ENCODE measurements at places on chromosomes 2 and 18.

DNA sequence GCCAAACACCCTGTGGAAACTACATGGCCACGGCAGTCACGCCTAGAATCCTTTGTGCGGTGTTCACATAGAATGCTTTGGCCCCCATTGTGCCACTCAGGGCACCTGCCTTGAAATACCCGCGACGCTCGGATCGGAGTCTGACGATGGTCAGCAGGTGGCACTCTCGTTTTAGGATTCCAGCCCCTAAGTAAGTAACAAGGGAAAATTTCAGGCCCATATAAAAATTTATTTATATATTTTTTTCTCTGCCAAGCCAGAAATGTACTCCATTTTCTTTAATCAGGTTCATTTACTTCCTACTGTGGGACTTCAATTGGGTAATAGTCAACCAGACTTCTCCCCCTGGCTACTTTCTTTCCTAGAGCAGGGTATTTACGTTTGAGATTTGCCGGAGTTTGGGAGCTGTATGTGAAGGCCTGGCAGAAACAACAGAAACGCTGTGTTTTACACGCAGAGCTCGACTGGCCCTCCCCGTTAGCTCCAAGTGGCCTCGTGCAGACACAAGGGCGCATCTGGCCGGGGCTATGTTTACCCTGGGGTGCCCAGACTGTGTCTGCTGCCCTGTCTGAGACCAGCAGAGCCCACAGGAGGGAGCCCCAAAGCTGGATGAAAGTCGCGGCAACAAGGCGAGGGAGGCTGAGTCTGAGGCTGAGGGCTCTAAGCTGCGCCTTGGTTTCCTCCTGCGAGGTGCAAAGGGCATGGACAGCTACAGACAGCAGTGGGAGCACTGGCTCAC lies 41.6 kb downstream of the LRRC30 start:
- DNase-seq, result no peak

GRCh38 chr2:191917430-191917881 lies 70.6 kb upstream of the CAVIN2 start:
- no peak for DNase-seq

DNA sequence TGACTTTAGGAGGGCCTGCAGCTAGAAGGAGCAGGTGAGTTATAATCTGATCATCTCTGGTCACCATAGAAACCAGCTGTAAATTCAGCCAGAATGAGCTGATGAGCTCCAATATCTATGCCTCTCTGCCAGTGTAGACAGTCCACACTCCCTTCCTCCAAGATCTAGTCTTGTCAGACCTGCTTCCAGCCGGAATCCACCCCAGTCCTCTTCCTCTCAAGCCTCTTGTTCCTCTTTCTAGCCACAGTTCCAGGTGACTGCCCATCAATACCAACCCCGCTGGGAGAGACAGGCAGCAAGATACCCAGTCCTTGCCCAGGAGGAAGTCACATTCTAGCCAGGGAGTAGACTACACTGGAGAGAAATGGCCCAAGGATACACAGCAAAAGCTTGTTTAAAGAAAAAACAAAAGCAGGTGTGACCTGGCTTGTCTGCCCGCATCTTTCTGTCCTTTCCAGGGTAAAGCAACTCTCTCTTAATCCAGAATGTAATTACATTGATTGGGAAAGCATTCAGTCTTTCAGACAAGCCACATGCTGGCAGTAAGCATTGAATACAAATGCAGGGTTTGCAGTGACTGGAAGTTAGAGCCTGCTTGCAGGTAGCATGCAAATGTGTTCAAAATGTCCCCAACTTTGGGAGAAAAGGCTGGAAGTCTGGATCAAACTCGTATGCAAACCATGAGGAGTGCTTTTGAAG lies 9.0 kb upstream of the SLC35F6 start:
- no peak for DNase-seq

DNA sequence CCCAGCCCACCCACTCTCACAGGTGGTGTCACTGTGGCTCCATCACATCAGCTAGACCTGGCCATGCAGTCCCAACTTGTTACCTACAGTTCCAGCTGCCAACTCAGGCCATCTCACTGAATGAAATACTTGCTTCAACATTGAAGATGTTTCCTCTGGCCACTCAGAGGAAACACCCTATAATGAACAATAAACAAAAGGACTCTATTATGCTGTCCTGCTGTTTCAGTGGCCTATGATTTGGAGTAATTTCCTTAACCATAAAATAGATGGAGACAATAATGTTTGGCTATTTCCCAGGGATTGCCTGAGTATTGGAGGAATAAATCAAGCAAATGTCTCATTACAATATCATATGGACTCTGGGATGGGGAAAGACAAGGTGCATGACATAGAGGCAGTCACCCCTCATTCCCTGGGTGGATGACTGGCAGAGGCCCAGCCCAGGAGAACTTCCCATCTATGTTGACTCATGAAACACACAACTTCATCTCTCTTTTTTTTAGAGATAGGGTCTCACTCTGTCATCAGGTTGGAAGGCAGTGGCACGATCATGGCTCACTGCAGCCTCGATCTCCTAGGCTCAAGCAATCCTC lies 134.4 kb downstream of the TGIF1 start:
- DNase-seq, result no peak

- no peak for DNase-seq
Measured at GRCh38 chr2:74000666-74001065, 16.0 kb downstream of the TET3 start.

DNA sequence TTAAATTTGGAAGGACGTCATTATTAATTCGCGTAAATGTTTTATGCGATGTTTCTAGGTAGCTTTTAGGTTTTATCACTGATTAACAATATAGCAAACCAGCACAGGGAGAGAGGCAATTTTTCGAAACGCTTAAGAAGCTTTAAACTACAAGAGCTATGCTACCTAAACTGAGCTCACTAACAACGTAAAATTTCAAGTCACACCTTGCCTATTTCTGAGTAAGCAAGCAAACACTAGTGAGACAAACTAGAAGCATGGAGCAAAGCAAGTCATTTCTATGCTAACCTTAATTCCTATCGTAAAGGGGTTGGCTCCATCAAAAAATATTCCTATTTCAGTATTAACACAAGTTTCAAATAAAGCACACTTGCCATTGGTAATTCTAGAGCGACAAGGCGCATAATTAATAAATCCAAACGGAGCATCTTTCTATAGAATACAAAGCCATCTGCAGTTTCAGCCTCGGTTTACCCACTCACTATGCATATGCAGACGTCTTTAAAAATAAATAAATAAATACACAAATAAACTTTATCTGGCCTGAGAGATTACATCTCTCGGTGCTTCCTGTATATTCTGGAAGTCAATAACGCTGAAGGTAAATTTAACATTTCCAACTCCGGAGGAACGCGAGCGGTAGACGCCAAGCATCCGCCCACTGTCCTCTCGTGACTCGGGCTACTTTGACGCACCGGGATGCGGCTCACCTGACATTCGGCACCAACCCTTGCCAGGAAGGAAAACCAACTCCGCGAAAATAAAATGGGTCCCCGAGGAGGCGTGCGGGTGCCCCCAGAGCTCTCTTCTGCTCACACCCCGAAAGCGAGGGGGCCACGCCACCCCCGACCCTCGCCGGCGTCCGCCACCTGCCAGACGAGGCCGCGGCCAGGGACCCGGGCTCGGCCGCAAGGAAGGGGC lies 947 bp downstream of the ITSN2 start:
- no peak for DNase-seq

GRCh38 chr2:134337631-134338030 lies 83.8 kb downstream of the MGAT5 start:
- no peak for DNase-seq

DNA sequence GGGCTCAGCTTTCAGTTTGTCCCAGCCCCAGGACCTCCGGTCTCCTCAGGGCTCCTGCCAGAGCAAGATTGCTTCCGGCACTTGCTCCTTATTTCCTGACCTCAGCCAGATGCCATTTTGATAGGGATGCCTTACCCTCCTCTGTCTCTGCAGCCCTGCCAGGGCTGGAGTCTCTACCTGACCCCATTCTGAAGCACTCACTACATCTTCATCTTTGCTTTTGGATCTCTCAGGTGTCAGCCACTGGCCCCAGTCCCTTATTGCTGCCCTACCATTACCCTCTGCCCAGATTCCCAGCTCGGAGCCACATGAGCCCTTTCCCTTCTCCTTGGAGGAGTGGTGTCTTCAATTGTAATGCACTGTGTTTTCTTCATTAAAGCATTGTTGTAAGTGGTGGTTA lies 17.1 kb downstream of the OSBPL6 start:
- no peak for DNase-seq

GRCh38 chr2:16462958-16463357 lies 202.7 kb downstream of the CYRIA start:
- no peak for DNase-seq

DNA sequence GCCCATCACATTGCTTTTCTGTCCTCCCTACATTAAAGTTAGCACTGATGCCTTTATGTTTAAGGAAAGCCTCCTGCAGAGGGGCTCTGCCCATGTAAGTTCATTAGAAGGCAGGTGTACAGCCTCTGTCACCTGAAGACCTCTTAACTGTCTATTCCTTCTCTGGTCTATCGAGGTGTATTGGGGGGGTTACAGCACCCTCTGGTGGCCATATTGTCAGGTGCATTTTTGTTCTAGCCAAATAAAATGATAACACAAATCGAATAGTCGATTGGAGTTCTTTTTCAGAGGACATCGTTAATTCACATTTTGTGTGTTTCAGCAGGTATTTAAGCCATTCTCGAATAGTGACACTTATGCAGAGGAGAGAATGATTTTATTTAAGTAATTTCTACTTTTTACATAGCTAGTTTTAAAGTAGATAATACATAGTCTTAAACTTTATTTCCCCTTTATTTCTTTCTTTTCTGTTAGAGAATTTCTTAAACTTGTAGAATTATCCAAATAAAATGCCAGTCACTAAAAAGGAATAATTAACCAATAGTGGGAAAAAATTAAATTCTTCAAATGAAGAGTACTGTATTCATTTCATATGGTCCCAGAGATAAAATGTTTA lies 136.8 kb downstream of the NEDD4L start:
- DNase-seq, result no peak

DNA sequence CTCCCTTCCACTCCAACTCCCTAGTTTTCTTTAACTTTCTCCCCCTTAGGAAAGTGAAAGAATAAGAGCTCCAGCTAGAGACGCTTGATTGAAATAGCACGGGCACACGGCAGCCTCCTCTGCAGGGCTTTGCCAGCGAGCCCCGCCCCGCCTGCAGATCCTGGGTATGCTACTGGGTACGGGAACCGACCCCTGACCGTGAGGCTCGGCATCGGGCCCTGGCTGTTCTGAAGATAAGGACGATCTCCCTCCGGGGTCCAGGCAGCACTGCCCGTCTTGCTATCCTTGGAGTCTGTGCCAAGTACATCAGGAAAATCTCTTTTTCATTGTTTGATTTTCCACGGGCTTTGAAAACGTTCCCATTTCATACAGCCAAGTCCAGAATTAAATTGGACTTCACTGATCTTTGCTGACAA lies 284.5 kb downstream of the MTX2 start:
- no peak for DNase-seq

- DNase-seq, result no peak
Measured at GRCh38 chr2:19855542-19856431, 46.0 kb downstream of the TTC32 start.

DNA sequence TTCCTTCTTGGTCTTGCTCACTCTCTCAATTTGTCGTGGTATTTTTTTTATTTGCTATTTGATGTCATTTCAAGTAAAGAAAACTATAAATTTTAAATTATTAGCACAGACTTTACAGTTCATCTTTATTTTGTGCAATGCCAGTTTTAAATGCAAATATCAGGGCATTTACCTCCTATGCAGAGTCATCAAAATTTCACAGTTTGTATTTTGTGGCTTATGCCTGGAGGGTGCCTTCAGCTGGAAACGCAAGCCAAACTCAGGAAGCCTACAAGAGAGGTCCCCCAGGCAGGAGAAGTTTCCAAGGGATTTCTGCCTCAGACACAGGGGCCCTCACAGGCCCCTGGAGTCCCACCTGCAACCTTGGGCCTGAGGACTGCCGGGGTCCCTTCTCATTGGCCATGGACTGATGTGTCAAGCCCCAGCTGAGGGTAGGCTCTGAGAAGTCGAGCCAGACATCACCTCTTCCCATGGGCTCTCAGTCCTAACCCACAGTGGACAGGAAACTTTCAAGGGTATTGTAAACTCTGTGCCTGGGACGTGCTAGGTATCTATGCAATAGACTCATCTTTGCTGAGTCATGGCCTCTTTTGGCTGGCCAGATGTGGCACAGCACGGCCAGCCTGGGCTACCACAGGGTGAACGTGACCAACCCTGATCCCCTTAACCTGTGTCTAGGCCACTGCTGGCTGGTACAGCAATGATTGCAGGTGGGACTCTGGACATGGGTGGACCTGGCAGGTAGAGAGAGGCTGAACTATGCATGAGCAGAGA lies 236.5 kb downstream of the CELF4 start:
- no peak for DNase-seq

DNA sequence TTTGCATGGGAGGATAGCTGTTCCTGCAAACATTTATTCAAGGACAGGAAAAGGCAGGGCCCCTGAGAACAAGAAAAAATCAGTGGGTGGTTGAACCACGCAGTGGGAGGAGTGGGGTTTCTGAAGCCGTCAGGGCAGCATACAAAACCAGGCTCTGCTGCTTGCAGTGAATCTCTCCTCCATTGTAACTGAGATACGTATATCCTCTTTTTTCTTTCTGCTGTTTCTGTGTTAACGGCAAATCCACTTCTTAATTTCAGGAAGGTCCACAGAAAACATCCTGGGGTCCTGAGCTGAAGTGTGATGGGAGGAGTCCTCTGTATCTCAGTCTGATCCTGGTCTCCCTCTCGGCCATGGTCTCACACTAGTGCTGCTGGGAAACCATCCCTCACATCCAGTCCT lies 27.2 kb upstream of the KCNF1 start:
- DNase-seq, result no peak

DNA sequence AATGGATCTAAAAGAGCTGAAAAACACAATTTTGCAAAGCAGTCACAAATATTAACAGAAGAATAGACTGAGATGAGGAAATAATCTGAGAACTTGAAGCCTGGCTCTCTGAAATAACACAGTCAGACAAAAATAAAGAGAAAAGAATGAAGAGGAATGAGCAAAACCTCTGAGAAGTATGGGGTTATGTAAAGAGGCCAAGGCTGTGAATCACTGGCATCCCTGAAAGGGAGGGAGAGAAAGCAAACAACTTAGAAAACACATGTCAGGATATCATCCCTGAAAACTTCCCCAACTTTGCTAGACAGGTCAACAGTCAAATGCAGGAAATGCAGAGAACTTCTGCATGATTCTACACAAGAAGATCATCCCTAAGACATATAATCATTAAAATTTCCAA lies 73.5 kb upstream of the LHCGR start:
- no peak for DNase-seq

DNA sequence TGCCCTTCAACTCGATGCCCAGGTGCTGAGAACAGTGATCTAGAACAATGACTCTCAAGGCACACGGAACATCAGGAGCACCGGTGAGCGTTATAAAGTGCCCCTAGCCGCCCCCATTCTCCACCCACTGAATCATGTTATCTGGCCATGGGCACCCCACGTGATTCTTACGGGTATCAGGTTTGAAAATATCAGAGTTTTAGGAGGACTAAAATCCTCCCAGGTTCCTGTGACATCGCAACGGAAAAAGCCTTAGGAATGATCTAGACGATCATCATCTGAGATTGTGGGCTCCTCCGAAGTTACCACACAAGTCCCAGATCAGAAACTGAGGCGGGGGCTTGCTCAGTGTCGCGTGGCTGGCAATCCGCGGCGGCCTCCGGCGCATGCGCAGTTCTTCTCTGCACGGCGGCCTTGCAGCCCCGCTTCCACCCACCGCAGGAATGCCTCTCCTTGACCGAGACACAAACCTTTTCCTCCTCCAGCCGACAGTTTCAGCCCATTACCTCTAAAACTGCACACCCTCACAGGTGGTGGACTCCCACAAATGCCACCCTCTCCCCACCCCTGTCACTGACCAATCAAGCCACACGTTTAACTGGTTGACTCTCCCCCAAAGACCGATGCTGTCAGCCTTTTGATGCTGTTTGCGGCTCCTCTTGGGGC lies 5.8 kb upstream of the MRPL33 start:
- no peak for DNase-seq

All from NCI-H1048 (cell line).